ENCODE measurements at places on chromosomes 2 and 18.

DNA sequence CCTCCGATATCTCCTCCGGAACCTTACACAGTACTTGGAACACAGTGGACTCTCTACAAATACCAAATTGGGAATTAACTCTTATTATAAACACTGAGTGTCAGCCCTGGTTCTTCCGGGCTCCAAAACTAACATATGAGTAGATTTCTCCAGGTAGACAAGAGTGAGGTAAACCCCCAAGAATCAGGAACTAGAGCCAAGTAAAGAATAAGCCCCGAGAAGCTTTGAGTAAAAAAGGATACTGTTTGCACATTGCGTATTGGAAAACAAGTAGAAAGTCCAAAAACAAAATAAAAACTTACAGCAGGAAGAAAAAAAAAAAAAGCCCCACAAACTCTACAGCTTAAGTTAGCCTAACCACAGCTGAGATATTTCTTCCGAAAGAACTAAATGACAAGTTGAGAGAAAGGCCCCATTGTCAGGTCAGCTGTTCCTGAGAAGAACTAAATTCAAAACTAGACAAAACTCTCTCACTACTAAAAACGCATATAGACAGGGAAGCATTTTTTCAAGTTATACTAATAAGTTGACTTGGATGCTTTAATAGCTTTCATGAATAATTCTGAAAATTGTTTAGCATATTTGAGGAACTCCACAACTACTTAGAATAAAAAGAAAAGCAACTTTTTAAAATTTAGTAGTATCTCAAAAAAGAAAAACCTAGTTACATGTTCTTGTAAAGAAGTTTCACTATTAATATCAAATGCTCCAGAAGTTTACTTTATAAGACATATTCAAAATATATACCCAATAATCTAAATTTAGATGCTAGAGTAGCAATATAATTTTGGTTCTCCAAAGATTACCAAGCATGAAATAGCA, 4.3 kb upstream of the HAAO start:
- no peak for DNase-seq

DNA sequence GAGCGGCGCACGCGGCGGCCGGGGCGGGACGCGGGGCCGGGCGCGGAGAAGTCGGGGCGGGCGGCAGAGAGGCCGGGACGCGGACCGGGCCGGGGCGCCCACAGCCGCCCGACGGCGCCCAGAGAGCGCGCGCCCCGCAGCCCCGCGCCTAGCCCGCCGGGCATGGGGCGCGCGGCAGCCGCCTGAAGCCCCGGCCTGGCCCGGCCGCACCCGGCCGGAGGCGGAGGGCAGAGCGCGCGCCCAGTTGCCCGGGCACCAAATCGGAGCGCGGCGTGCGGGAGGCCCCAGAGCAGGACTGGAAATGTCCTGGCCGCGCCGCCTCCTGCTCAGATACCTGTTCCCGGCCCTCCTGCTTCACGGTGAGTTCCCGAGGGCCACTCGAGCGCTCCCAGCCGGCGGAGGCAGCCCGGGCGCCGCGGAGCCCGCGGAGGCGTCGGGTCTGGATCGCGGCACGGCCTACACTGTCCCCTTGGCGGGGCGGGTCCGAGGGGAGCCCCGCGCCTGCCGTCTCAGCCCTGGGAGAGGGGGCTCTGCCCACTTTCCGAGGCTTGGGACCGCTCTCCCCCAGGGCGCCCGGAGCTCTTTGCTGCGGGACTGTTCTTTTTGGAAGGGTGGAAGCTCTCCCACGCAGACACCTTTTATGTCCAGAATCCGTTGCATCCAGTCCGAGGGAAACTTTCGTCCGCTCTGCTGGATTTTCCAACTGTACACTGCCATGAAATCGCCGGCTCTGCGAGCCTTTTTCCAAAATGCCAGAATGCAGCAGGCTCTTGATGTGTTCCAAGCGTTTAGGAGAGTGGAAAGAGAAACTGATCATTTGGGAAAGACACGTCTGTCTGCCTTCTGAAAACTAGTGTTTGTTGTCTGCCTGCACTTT, 484 bp downstream of the APCDD1 start:
- DNase-seq: no peak

DNA sequence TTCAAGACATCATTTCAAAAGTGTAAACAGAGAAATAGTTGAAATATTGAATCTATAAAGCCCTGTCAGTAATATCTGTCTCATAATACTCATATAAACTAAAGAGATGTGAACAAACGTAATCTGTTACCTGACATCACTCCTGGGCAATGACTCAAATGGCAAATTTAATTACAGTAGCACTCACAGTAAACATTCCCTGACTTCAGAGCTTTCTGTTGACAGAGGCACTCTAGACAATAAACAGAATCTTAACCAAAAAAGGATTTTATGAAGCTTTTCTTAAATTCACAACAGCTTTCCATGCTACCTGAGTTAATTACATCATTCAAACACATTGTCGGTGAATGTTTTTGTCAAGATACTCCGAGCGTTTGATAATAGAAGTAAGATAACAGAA, 128.1 kb upstream of the PDE1A start:
- DNase-seq: no peak

DNA sequence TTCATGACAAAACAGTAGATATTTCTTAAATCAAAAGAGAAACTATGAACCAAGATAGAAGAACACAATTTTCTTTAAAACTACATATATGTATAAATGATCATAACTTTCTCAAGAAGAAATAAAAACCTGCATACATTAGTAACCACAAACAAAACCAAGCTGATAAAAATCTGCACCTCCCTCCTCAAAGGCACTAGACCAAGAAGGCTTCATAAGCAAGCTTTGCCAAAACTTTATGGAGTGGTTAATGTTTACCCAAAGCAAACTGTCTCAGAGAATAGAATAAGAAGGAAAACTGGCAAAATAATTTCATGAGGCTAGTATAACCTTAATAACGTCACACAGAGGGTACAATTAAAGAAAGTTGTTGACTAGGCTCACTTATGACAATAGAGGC, 138.3 kb downstream of the ZBTB7C start:
- DNase-seq: no peak

- peak; percentile 86 for DNase-seq
Observed at GRCh38 chr18:34028324-34028723, 196.4 kb downstream of the NOL4 start.

DNA sequence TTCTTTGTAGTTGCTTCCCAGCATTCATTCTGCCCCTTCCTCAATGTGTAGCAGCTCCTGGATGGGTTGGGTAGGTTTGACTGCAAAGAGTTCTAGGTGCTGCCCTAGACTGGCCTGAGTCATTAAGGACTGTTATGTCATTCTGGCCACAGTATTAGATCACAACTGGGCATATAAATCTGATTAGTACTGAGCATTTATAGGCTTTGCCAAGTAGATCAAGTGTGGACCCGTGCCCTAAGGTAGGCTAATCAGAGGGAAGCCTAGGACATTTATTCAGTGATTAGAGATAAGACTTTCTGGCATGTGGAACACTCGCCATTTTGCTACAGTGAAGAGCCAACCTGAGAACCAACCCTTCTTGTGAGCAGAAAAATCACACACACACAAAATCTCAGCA, 2.7 kb downstream of the KATNAL2 start:
- DNase-seq: no peak

DNA sequence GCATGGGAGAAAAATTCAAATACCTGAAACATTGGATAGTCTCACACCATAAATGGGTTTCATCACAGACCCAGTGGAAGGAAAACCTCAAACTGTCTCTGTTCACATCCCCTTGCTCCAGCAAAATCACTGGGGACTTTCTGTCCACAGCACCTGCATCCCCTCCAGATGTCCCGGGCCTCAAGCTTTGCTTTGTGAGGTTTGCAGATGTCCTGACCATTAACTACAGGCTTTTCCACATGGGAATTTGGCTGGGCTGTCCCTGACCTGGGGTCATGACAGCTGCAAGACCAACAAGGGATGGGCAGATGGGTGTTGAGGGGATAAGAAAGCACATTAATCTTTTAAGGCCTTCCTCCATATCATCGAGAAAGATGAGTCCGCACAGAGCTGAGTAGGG, 427.9 kb downstream of the TXNL1 start:
- no peak for DNase-seq

DNA sequence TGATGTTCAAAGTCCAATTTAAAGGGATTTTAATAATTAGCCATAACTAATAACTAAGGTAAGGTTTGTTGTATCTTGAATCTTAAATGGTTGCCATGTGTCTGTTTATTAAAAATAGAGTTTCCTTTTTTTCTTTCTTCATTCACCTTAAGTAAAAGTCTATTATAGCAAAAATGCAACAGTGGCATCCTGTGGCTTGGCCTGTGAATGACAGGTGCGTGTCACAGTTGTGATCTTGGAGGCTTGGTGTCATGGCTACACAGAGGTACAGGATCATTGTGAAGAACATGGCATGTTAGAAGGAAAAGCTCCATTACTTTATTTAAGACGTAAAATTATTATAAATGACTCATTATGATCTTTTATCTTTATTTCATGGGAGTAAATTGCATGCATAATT, 246.1 kb downstream of the BCL2 start:
- no peak for DNase-seq
